ENCODE measurements at places on chromosomes 6 and 20.

- DNase-seq: no peak
Observed at GRCh38 chr6:134519465-134519864, 201.6 kb upstream of the SGK1 start.

DNA sequence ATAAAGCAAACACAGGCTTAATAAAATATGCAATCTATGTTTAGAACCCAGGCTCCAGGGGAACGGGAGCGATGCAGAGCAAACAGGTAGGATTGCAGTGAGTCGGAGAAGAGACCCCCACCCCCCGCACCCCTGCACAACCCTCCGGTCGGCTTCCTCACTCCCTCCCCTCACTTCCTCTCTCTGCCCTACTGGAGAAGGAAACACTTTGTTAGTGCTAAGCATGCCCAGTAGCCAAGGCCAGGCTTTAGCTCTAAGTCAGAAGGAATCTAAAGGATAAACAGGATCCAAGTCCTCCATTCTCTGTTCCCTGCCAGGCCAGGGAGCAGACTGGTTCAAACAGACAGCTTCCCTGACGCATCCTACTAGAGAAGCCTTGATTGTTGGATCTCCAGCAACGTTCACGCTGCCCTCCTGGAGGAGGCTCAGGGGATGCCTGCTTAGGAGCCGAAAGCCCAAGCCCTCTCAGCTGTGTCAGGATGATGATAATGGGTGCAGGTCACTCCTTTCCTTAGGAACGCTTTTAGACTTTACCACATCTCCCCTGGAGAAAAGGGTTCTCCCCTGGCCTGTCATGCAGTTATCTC, 14.7 kb downstream of the FOXQ1 start:
- no peak for DNase-seq

GRCh38 chr6:41163419-41163717, 452 bp upstream of the TREM2 start:
- DNase-seq: no peak

DNA sequence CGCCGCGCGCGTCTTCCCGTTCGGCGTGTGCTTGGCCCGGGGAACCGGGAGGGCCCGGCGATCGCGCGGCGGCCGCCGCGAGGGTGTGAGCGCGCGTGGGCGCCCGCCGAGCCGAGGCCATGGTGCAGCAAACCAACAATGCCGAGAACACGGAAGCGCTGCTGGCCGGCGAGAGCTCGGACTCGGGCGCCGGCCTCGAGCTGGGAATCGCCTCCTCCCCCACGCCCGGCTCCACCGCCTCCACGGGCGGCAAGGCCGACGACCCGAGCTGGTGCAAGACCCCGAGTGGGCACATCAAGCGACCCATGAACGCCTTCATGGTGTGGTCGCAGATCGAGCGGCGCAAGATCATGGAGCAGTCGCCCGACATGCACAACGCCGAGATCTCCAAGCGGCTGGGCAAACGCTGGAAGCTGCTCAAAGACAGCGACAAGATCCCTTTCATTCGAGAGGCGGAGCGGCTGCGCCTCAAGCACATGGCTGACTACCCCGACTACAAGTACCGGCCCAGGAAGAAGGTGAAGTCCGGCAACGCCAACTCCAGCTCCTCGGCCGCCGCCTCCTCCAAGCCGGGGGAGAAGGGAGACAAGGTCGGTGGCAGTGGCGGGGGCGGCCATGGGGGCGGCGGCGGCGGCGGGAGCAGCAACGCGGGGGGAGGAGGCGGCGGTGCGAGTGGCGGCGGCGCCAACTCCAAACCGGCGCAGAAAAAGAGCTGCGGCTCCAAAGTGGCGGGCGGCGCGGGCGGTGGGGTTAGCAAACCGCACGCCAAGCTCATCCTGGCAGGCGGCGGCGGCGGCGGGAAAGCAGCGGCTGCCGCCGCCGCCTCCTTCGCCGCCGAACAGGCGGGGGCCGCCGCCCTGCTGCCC, 1.1 kb downstream of the SOX4 start:
- DNase-seq: no peak

DNA sequence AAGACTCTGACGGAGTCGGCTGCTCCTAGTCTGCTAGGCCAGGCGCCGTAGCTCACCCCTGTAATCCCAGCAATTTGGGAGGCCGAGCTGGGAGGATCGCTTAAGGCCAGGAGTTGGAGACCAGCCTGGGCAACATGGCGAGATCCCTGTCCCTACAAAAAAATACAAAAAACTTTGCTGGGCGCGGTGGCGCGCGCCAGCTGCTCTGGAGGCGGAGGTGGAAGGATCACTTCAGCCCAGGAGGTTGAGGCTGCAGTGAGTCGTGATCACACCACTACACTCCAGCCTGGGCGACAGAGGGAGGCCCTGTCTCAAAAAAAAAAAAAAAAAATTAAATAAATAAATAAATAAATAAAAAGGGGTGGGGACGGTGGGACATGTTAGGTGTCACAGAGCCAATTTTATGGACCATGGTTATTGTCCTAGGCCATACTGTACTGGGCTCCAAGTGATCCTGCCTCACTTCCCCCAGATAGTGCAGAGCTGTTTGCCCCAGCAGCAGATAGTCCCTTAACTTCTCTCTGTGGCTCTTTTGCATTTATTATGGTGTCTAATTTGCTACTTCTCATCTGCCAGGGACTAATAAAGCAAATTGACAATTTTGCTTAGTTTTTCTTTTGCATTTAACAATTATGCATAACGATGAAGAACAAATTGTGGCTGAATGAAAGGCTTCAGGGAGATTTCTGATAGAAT, 5.2 kb downstream of the PI16 start:
- no peak for DNase-seq

GRCh38 chr6:29708432-29709179, 14.6 kb upstream of the HLA-F start:
- no peak for DNase-seq

DNA sequence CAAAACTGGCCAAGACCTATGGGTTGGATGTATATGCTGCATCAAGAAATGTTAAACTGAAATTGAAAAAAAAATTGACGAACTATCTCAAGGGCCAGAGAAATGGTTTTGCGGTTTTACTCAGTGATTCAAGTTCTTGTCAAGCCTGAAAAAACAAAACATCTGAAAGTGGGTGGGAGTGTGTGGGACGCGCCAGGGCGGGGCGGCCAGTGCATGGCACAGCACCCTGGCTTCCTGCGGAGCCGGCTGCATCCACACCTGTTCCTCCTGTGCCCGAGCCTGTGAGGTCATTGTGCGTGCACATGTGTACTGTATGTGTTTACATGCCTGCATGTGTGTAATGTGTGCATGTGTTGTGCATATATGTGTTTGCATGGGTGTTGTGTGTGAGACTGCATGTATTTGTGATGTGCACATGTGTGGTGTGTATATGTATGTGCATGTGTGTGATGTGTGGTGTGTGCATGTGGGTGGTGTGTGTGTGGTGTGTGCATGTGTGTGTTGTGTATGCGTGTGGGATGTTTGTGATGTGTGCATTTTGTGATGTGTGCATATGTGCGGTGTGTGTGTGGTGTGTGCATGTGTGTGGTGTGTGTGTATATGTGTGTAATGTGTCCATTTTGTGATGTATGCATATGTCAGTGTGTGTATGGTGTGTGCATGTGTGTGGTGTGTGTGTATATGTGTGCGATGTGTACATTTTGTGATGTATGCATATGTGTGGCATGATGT, 59.8 kb downstream of the CDH4 start:
- DNase-seq: no peak

DNA sequence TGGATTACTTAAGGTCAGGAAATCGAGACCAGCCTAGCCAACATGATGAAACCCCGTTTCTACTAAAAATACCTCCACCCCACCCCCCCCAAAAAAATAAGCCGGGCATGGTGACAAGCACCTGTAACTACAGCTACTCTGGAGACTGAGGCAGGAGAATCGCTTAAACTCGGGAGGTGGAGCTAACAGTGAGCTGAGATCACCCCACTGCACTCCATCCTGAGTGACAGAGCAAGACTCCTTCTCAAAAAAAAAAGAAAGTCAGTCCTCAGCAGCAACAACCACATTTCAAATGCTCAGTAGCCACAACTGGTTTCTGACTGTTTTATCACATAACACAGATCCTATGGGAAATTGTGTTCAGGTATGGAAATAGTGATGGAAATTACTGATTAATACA, 135.3 kb downstream of the HFE start:
- DNase-seq: peak; percentile 50

DNA sequence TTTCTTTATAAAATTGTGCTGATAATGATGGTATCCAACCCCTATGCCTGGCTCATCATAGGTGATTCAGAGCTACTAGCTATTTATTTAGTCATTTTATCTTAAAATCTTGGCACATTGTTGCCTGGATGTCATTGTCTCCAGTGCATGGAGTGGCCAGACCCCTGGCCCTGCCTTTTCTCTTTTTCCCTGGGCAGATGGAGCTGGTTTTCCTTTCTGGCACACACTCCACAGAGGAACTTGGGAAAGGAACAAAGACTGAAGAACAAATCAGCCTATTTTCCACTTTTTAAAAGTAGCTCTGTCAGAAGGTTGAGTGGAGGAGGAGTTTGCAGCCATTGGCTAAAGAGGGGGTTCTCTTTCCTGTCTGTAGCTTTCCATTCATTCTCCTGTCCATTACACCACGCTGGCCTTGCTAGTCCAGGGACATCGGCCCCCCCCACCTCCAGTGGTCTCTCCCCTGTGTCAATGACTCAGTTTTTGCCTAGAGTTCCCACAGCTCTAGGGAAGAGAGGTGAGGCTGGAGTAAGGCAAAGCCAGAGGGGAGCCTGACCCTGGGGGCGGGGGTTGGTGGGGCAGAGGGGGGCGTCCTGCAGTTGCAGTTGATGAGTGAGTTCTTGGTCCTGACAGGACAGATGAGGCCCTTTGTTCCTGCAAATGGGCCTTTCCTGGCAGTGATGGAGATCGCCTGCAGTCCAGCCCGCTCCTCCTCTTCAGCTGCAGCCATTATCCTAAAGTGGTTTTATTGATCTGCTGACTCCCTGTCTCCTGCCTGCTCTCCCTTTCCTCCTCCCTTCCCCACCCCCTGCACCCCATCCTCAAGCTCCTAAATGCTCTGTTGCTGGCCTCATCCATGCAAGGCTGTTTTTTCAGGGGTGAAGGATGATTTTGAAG, 774.5 kb downstream of the DHX35 start:
- no peak for DNase-seq

Data from NCI-H2171 treated with DMSO at 0.1 percent for 48 hours (cell line).